ENCODE measurements at places on chromosomes 16 and 17.

- no peak for DNase-seq
These were observed 68.4 kb upstream of the TNRC6C start for GRCh38 chr17:77889866-77890760.

GRCh38 chr17:80746262-80746935 is 201.8 kb downstream of the RPTOR start:
- no peak for DNase-seq

DNA sequence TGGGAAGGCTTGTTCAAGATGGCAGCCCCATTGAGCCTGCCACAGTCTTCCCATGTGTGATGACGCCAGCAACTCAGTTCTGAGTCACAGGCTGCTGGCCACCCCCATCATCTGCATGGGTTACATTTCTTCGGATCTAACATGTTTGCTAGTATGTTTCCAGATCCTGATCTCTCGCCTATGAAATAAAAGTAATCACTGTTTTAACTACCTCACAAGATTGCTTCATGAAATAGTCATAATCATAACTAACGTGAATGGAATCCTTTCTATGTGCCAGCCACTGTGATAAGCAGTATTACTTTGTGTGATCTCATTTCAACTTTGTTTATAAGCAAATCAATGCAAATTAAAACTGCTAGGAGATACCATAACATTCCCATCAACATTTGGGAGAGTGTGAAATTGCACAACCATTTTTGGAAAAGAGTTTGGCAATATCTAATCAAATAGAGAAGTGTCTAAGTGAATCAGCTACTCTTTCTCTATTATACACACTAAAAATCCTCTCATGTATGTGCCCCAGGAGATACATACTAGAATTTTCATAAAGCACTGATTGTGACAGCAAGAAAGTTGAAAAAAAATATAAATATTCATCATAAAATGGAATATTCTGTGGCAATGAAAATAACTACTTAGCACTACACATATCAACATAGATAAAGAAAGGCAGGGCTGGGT is 300.2 kb upstream of the IRX5 start:
- DNase-seq: no peak

GRCh38 chr17:7001318-7001961 is 5.6 kb downstream of the ALOX12 start:
- peak; percentile 36 for DNase-seq

GRCh38 chr16:73086108-73086507 is 38.2 kb upstream of the ZFHX3 start:
- DNase-seq: no peak

DNA sequence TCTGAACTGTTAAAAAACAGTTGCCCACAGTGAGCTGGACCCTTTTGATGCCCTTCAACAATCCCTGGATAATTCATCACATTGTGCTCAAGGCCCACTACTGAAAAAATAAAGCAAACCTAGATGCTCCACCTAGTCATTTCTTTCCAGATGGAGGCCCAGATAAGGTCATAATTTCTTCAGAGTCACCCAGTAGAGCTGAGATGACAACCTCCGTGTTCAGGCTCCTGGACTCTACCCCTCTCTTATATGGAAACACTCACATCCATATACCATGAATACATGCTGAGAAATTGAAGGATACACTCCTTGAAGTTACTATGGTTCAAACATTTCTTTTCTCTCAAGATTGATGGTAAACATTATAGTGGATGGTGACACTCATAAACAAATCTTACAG is 2.7 kb upstream of the ABCA3 start:
- DNase-seq: no peak

GRCh38 chr16:49499414-49499785 is 125.8 kb downstream of the C16orf78 start:
- no peak for DNase-seq

DNA sequence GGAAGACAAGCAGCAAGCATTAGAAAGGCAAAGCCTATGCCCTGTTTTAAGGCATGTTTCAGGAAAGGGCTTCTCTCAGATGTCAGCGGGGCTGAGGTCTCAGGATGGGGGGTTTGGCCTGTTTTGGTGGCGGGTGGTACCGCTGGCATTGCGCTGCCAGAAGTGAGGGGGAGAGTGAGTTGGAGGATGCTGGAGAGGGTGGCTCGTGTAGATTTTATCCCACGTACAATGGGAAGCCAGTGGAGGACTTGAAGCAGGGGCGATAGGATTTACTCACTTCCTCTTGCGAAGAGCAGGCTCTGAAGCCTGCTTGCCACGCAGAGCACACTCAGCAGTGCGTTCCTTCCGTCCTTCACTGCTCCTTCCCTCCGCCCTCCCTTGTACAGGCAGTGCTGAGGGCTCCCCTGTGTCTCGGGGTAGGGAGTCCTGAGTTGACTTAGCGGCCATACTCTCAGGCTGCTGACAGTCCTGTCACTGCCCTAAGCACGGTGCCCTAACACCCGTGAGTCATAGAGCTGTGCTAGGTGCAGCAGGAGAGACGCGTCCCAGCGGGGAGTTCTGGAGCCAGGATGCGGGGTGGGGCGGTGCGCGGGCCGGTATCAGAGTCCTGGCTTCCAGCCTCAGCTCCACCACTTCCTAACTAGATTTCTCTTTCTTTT is 113.1 kb downstream of the SNX29 start:
- no peak for DNase-seq

DNA sequence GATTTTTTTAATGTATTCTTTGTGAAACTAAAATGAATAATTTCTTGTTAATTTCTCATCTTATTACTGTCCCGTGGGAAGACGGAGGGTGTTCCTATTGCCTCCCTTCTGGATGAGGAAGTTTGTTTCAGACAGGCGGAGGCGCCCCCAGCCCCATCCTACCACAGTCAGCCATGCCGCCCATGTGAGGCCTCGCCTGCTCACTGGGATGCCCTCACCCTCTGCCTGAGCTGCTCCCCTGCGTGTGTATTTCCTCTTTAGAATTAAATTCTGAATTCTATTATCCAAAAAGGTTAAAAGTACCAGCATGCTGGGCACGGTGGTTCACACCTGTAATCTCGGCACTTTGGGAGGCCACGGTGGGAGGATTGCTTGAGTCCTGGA is 14.0 kb downstream of the KCTD2 start:
- DNase-seq: no peak

GRCh38 chr17:8371786-8372185 is 4.7 kb downstream of the KRABD2 start:
- DNase-seq: no peak

GRCh38 chr16:89917773-89918452 is 749 bp upstream of the MC1R start:
- peak; percentile 99 for DNase-seq

DNA sequence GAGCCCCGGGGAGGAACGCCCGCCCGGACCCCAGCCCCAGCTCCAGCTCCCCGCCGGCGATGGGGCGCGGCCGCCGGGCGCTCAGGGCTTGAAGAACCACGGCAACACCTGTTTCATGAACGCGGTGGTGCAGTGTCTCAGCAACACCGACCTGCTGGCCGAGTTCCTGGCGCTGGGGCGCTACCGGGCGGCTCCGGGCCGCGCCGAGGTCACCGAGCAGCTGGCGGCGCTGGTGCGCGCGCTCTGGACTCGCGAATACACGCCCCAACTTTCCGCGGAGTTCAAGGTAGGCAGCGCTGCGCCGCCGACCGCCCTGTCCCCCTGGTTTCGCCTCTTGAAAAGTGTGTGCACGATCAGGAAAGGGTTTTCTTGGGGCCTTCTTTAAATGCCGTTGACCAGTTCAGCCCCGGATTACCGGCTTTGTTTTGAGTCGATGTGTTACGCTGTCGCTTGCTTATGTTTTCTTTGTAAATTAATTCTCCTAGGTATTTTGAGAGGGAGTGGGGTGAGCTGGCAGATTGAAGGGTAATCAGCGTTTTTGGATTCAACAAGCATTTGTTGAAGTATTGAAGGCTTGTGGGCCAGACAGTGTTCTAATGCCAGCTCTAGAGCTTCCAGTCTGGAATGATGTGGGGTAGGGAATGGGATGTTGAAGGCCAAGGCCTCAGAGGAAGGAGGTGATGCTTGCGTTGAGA is 681 bp downstream of the USP43 start:
- DNase-seq: peak; percentile 76

DNA sequence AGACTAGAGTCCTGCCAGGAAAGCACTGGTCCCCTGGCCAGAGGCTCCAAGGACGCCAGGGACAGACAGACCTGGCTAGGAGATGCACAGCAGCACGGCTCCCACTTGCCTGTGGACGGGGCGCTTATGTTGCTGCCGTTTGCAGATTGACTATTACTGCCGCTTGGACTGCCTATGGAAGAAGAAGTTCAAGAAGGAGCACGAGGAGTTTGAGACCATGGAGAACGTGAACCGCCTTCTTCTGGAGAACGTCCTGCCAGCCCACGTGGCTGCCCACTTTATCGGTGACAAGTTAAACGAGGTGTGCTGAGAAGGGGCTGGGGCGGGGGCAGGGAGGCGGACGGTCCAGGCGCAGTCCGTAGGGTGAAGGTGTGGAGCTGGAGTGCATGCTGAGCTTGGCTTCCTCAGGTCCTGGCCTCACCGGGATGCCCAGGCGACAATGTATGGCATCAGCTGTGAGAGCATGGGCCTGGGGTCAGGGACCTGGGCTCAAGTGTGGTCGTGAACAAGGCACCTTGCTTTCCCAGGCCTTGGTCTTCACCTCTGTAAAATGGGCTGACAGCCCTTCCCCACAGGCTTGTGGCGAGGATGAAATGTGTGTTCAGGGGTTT is 45.6 kb downstream of the ADCY7 start:
- DNase-seq: no peak

DNA sequence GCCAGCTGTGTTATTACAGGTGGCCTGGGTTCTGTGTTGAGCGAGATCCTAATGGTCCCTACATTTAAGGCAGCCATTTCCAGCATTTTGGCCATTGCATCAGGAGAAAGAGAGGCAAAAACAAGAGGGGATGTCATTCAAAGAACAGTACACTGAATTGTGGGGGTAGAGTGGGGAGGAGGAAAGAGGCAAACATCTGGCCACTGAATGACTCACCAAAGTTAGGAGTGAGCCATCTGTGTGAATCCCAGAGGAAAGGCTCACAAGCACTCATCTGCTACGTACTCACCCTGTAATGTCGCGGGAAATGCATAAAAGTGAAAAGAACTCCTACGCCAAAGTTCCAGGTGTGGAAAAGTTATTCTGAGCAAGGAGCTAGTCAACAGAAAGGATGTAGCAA is 16.7 kb downstream of the KRABD2 start:
- DNase-seq: no peak

DNA sequence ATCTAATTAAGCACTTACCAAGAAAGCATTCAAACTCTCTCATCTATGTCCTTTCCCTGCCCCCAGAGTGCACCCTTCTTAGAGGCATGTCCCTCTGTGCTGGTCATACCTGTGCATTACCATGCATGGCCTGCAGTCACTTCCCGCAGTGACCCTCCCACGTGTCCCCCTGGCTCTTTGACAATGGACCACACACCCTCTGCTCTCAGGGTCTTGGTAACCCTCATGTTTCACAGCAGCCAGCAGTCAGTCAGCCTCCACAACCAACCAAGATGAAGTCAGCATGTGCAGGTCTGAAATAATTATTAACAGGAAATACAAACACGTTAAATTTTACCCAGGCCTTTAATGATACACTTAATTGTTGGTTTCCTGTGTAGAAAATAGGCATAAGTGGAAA is 10.1 kb downstream of the KRT33A start:
- no peak for DNase-seq

DNA sequence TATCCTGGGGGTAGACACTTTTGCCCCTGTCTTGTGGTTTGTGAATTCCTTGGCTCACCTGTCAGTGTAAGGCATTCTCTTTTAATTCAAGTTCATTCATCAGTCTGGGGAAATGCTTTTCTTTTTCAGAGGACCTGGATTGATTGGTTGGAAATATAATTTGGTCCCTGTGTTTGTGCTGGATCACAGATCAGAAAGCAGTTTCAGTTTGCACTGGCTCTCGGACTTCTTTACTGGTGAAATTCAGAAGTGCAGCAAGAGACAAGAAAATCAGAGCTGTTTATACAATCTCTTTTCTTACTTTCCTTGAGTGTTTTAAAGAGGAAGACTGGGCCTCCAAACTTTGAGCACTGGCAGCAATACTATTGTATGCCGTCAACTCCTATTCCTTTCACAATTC is 161.8 kb upstream of the KCNJ16 start:
- DNase-seq: no peak

- DNase-seq: no peak
These were observed 14.5 kb downstream of the KANSL1 start for GRCh38 chr17:46178550-46179214.

DNA sequence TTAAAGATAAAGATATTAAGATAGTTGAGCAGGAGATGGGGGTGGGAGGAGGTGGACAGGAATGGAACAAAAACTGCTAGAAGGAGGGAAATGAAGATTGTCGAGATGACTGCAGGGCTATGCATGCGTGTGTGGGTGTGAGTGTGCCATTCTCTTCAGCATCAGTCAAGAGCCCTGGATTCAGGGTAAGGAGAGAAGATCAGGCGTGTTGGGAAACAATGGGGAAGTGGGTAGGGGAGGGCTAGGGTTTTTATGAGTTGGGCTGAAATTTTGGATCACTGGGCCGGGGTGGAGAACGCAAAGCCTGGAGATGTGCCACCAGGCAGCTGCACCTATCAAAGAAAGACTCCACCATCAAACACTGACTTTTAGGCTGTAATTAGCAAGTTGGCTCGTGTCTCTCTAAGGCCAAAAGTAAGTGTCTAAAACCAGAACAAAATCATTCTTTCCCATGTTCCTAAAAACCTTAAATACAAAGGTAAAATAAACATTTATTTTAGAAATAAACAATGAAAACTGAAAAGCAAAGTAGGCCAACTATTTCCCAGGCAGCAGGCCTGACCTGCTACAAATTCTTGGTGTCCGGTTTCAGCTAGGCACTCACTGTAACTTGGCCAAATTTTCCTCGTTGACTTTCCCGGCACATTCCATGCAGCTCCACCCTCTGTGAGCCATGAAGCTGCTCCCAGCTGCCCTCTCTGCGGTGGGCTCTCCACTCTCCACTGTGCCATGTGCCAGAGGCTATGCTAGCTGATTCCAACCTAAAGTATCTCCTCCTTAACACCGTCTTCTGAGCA is 4.2 kb downstream of the CDRT4 start:
- DNase-seq: peak; percentile 23

- no peak for DNase-seq
These were observed 9.2 kb downstream of the PRPSAP2 start for GRCh38 chr17:18866866-18867813.

DNA sequence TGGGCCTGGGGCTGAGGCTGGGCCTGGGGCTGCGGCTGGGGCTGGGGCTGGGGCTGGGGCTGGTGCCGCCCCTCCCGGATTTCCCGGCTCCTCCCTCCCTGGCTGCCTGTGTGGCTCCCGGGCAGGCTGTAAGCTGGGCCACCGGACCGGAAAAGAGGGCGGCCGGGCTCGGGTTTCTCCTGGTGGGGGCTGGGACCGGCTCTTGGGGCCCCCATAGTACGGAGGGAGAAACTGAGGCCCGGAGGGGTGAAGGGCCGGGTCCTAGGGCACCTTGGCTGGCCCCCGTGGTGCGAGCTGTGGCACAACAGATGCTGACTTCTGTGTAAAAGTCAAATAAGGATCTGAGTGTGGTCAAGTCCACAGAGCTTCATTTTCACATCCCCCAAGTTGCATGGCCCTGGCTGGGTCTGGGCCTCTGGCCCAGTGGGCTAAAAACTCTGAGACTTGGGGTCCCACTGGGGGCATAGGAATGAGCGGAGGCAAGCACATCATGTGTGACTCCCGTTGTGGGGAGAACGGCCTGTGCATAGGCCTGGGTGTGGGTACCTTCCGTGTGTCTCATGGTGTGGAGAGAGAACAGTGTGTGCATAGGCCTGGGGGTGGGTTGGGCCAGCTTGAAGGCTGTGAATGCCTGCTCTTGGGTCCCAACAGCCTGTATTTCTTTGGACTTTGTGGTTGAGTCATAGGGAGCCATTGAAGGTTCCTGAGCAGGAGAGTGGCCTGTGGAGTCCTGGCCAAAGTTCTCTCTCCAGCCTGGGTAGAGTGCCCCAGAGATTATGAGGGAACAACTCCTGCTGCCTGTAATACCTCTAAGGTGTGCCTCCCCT is 123.9 kb upstream of the CIBAR2 start:
- no peak for DNase-seq

Data from ACHN (cell line).